ENCODE measurements at places on chromosomes 16 and 17. TPM values are rescaled to one million over a fixed set of nuclear protein-coding genes. Genes with fewer than 3 reads are reported as not detected.
A peak's percentile ranks its signal among the peaks of the same experiment; 100 is the strongest.

GRCh38 chr16:53429221-53429943, 4.9 kb upstream of the RBL2 start:
- H3K27me3 ChIP-seq = no peaks in the 10 kb centered on the region
- DNase-seq = no peak
- H3K4me1 ChIP-seq = no peaks in the 10 kb centered on the region
- no peaks in the 10 kb centered on the region for H3K36me3 ChIP-seq

GRCh38 chr16:89522287-89522686, 14.1 kb downstream of the SPG7 start:
- no peak for DNase-seq
- no peak overlapping the region for H3K27ac ChIP-seq
- peaks cover 33% of the 10 kb centered on the region for H3K36me3 ChIP-seq
- no peaks in the 10 kb centered on the region for H3K27me3 ChIP-seq

DNA sequence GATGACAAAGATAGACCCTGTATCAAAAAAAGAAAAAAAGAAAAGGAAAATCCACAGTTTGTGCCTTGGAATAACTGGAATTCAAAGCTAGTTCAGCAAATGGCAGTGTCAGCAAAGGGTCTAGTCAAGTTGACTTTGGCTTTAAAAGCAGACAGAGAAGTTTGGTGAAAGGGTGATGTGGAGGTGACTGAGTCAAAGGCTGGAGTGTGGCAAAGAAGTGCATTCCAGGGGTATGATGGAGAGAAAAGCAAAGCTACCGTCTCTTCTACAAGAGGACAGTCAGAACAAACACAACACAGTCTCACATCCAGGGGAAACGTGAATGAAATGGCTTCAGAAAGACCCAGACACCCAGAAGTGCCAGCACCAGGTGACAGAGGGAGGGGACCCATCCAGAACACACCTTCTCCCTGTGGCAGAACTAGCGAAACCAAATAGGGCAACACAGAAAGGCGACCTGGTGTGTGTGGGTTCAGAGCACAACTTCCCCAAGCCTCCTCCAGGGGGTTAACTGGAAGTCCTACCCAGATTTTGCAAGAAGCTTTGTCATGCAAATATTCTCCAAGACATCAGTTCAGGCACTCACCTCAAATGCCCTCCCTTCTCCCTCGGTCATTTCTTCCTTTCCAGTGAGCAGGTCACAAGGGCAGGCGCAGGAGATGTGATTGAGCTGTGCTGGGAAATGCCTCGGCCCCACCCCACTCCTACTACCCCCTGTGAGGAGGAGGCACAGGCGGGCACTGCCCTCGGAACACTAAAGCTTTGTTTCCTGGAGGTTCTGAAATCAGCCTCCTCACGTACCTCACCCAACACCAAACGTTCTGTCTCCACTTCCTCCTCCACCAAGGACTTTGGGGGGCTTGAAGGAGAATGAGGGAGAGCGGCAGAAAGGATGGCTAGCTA, 481.9 kb downstream of the SOX9 start:
- no peaks in the 10 kb centered on the region for H3K27me3 ChIP-seq
- H3K4me3 ChIP-seq = no peak overlapping the region
- H3K4me1 ChIP-seq = no peaks in the 10 kb centered on the region

MT1G gene
- 257 TPM for polyA plus RNA-seq

GRCh38 chr16:23871924-23872323, 36.1 kb downstream of the PRKCB start:
- no peaks in the 10 kb centered on the region for H3K36me3 ChIP-seq
- H3K27me3 ChIP-seq = no peaks in the 10 kb centered on the region
- H3K4me3 ChIP-seq = no peak overlapping the region
- H3K4me1 ChIP-seq = no peaks in the 10 kb centered on the region

CCL7 gene
- polyA plus RNA-seq = not detected

DNA sequence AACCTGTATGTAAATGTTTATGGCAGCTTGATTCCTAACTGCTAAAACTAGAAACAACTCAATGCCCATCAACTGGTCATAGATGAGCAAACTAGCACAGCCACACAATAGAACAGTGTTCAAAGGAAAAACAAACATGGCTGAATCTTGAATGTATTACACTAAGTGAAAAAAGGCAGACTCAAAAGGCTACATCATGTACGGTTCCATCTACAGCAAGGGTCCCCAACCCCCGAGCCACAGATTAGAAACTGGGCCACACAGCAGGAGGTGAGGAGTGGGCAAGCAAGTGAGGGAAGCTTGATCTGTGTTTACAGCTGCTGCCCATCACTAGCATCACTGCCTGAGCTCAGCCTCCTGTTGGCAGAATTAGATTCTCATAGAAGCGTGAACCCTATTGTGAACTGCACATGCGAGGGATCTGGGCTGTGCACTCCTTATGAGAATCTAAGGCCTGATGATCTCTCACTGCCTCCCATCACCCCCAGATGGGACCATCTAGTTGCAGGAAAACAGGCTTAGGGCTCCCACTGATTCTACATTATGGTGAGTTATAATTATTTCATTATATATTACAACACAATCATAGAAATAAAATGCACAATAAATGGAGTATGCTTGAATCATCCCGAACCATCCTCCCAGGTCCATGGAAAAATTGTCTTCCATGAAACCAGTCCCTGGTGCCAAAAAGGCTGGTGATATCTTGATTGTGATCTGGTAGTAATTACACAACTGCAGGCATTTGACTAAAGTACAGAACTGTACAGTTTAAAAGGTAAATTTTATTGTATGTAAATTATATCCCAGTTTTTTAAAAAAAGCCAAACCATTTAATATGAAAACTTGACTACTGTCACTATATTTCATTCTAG, 7.7 kb downstream of the CEP20 start:
- peaks cover 14% of the 10 kb centered on the region for H3K36me3 ChIP-seq
- no peaks in the 10 kb centered on the region for H3K27me3 ChIP-seq
- no peaks in the 10 kb centered on the region for H3K4me1 ChIP-seq
- H3K4me3 ChIP-seq = no peak overlapping the region
- DNase-seq = no peak

DNA sequence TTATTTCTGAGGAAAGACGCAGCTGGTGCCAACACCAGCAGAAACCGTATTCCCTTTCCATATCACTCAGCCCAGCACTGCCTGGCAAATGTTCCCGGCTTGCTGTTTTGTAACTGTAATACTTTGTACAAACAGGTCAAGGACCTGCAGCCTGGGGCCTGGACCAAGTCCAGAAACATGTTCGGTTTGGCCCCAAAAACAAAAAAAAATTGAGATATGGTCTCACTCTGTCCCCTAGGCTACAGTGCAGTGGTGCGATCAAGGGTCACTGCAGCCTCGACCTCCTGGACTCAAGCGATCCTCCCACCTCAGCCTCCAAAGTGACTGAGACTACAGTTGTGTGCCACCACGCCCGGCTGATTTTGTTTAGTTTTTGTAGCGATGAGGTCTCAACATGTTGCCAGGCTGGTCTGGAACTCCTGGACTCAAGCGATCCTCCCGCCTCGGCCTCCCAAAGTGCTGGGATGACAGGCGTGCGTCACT, 1.2 kb downstream of the HAGH start:
- H3K27me3 ChIP-seq = no peaks in the 10 kb centered on the region
- peak overlapping the region; percentile 83 for H3K27ac ChIP-seq
- H3K4me1 ChIP-seq = peaks cover 2% of the 10 kb centered on the region
- H3K4me3 ChIP-seq = peak overlapping the region; percentile 72
- no peaks in the 10 kb centered on the region for H3K36me3 ChIP-seq

KRT39 gene
- 0.03 TPM for polyA plus RNA-seq

DNA sequence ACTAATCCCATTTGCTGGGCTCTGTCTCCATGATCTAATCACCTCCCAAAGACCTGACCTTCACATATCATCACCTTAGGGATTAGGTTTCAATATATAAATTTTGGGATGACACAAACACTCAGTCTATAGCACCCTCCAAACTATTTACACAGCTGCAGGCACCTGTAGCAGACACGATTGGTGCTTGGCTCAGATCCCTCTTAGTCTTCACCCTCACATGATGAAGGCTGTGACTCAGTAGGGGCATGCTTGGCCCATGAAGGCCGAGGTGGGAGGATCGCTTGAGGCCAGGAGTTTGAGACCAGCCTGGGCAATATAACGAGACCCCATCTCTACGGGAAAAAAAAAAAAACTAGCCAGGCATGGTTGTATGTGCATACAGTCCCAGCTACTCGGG, 73.5 kb downstream of the HS3ST2 start:
- H3K36me3 ChIP-seq = no peaks in the 10 kb centered on the region
- no peak for DNase-seq
- no peak overlapping the region for H3K27ac ChIP-seq
- no peaks in the 10 kb centered on the region for H3K27me3 ChIP-seq
- no peak overlapping the region for H3K4me3 ChIP-seq

KRTAP2-3 gene
- polyA plus RNA-seq = not detected

DNA sequence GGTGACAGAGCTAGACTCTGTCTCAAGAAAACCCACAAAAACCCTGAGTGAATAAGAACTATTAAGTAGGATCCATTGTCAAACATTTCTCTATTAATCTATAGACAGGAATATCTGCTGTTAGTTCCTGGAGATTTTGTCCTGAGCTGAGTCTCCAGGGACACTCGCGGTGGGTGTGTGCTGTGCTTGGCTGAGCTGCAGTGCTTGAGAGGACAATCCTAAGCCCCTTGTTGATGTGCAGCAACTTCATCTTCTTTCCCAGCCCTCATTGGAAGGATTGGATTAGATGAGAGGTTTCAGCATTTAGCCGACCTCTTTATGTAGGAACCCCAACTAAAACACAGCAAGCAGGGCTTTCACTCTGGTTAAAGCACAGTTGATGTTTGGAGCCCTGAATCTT, 33.3 kb downstream of the NDEL1 start:
- H3K27me3 ChIP-seq = no peaks in the 10 kb centered on the region
- H3K36me3 ChIP-seq = peaks cover 9% of the 10 kb centered on the region
- H3K4me3 ChIP-seq = no peak overlapping the region
- DNase-seq = no peak
- H3K27ac ChIP-seq = no peak overlapping the region
- H3K4me1 ChIP-seq = no peaks in the 10 kb centered on the region

CD300LB gene
- 0.27 TPM for polyA plus RNA-seq

- H3K27ac ChIP-seq = no peak overlapping the region
- H3K4me3 ChIP-seq = no peak overlapping the region
- no peaks in the 10 kb centered on the region for H3K4me1 ChIP-seq
- H3K36me3 ChIP-seq = peaks cover 20% of the 10 kb centered on the region
- H3K27me3 ChIP-seq = no peaks in the 10 kb centered on the region
- peak; percentile 73 for DNase-seq
These were observed 8.6 kb upstream of the MC1R start for GRCh38 chr16:89909777-89910716.

VAMP2 gene
- 46.2 TPM for polyA plus RNA-seq

ASGR2 gene
- 0.81 TPM for polyA plus RNA-seq

SDR42E2 gene
- 0.03 TPM for polyA plus RNA-seq

DNA sequence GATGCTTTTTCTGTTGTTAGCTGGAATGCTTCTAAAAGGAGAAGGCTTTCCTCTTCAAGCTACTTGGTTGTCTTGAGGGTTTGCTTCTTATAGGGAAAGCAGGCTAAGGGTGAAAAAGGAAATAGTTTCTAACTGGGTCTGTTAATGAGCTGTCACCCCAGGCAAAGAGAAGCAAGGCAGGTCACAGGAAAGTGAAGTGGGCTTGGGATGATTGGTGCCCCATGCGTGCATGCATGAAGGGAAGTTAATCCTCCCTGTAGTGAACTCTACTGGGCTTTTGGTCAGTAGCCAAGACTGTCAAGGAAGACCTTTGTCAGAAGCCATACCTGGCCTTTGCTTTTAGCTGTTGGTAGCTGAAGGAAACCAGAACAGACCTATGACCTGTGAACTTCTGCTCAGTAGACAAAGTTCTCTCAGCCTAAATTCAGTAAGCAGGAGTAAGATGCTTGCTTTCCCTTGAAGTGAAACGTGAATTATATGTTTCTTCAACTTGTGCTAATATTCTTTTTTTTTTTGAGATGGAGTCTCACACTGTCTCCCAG, 16.5 kb downstream of the TENT4B start:
- H3K4me1 ChIP-seq = peaks cover 6% of the 10 kb centered on the region
- no peak overlapping the region for H3K4me3 ChIP-seq
- DNase-seq = no peak
- H3K27ac ChIP-seq = no peak overlapping the region
- H3K36me3 ChIP-seq = no peaks in the 10 kb centered on the region

GNG13 gene
- polyA plus RNA-seq = 3.0 TPM

- H3K36me3 ChIP-seq = peaks cover 26% of the 10 kb centered on the region
- H3K4me3 ChIP-seq = no peak overlapping the region
- peak overlapping the region; percentile 6 for H3K27ac ChIP-seq
- no peaks in the 10 kb centered on the region for H3K27me3 ChIP-seq
- no peak for DNase-seq
- peaks cover 12% of the 10 kb centered on the region for H3K4me1 ChIP-seq
These were observed 5.8 kb upstream of the DHRS13 start for GRCh38 chr17:28908640-28909167.

DOC2A gene
- polyA plus RNA-seq = 4.6 TPM

TMEM97 gene
- polyA plus RNA-seq = 33.1 TPM

DNA sequence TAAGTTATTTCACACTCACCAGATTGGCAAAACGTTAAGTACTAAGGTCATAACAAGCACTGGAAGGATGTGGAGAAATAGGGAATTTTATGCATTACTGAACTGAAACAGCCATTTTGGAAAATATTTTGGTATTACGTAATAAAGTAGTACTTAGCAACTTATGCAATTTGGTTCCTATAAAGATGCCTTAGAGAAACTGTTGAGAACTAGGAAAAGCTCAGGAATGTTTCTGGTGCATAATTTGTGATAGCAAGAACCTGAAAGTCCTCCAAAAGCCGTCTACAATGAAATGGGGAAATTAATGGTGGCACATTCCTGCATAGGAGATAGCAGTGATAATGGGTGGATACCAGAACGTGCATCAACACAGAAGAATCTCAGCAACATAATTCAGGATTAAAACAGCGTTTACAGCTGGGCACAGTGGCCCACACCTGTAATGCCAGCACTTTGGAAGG, 472.5 kb downstream of the WWOX start:
- H3K27me3 ChIP-seq = no peaks in the 10 kb centered on the region
- H3K4me1 ChIP-seq = no peaks in the 10 kb centered on the region
- no peak overlapping the region for H3K4me3 ChIP-seq
- no peak for DNase-seq
- H3K27ac ChIP-seq = no peak overlapping the region
- no peaks in the 10 kb centered on the region for H3K36me3 ChIP-seq

- peaks cover 10% of the 10 kb centered on the region for H3K36me3 ChIP-seq
- H3K4me1 ChIP-seq = peaks cover 15% of the 10 kb centered on the region
- no peak for DNase-seq
- no peak overlapping the region for H3K4me3 ChIP-seq
- no peak overlapping the region for H3K27ac ChIP-seq
- no peaks in the 10 kb centered on the region for H3K27me3 ChIP-seq
These were observed 45.7 kb downstream of the PGS1 start for GRCh38 chr17:78423961-78424675.

DNA sequence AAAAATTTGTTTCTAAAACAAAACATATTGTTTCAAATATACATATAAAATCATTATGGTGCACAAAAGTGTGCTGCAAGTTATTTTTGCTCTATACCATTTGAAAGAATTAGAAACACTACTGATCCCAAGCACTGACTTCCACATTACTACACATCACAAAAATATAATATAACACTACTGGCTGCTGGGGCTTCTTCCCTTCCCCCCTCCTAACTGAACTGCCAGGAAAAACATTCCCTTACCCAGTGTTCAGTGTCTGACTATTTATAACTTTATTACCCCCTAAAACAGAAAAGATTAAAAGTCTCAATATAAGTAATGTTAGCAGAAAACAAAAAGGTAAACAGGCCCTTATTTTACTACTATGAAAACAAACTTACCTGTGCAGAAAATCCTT, 36.9 kb downstream of the GPATCH8 start:
- H3K4me1 ChIP-seq = no peaks in the 10 kb centered on the region
- no peak for DNase-seq
- H3K27ac ChIP-seq = no peak overlapping the region
- H3K4me3 ChIP-seq = no peak overlapping the region
- H3K36me3 ChIP-seq = peaks cover 19% of the 10 kb centered on the region
- no peaks in the 10 kb centered on the region for H3K27me3 ChIP-seq
